ENCODE measurements at places on chromosomes 3 and 15. TPM values are rescaled to one million over a fixed set of nuclear protein-coding genes. Genes with fewer than 3 reads are reported as not detected.
A peak's percentile ranks its signal among the peaks of the same experiment; 100 is the strongest.

DNA sequence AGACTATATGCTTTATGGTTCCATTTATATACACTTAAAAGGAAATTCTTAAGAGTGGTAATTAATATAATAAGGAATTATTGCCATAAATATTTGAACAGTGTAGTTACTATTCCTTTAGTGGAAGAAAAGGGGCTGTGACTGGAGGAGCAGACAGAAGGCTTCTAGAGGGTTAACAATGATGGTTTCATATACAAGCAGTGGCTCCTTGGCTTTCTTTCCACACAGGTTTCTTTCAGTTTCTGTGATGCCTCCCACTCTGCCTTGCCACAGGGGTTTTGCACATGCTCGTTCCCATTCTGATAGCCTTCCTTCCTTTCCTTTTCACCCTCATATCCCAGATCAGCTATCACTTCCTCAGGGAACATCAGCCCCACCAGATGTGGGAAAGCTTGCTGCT, 108.8 kb upstream of the LYSMD4 start:
- peaks cover 7% of the 10 kb centered on the region for H3K4me1 ChIP-seq
- no peaks in the 10 kb centered on the region for H3K27me3 ChIP-seq
- H3K27ac ChIP-seq, result no peak overlapping the region

GRCh38 chr15:39205506-39206371, 375.1 kb upstream of the THBS1 start:
- H3K4me1 ChIP-seq, result no peaks in the 10 kb centered on the region
- peak overlapping the region; percentile 13 for H3K27ac ChIP-seq
- DNase-seq, result no peak
- no peak overlapping the region for H3K4me3 ChIP-seq
- no peaks in the 10 kb centered on the region for H3K36me3 ChIP-seq
- H3K27me3 ChIP-seq, result no peaks in the 10 kb centered on the region

Gene RLBP1
- total RNA-seq, result not detected

DNA sequence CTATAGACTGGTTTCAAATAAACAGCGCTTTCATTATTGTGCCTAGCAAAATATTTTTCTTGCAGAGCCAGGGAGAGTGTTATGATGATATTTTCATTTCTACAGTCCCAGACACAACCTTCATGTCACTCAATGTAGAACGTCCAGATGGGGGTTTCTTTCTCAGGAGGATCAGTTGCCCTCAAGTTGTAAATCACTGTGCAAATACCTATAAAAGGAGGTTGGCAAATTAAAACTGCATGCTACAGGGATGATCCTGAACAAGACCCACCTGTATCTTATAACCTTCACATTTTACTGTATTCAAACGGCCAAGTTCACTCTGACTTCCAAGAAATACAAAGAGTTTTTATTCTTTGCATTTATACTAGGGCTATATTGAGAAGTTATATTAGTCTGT, 486.0 kb downstream of the EDEM1 start:
- no peaks in the 10 kb centered on the region for H3K4me1 ChIP-seq
- no peak overlapping the region for H3K27ac ChIP-seq
- DNase-seq, result no peak
- no peaks in the 10 kb centered on the region for H3K36me3 ChIP-seq
- no peak overlapping the region for H3K4me3 ChIP-seq

DNA sequence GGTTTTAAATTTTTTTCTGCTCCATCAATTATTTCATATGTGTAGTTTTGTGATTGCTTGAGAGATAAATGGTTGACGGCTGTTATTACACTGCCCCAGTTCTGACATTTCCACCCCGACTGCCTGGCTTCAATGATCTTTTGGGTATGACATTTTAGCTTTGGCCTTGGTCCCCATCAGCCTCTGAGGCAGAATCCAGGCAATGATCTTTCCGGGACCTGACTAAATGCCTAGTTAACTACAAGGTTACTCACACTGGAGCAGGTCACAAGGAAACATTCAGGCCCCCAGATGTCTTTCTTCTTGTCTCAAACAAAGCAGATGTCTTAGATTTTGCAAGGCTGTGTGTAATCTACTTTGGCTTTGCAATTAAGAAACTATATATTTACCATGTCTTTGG, 61.1 kb upstream of the TMCO5A start:
- no peak overlapping the region for H3K27ac ChIP-seq
- H3K4me1 ChIP-seq, result peaks cover 4% of the 10 kb centered on the region
- no peaks in the 10 kb centered on the region for H3K36me3 ChIP-seq
- no peaks in the 10 kb centered on the region for H3K27me3 ChIP-seq
- no peak for DNase-seq

- no peaks in the 10 kb centered on the region for H3K4me1 ChIP-seq
- DNase-seq, result no peak
- H3K36me3 ChIP-seq, result no peaks in the 10 kb centered on the region
- no peak overlapping the region for H3K4me3 ChIP-seq
Observed at GRCh38 chr3:156615592-156616173, 58.7 kb upstream of the TIPARP start.

Data from suprapubic skin (tissue), 4 donors.